Stimulated activated CD8-positive, alpha-beta memory T cell treated with anti-CD3 and anti-CD28 coated beads, Interleukin-2, amount 100 ng/mL, for 48 hours (primary cell): ENCODE measurements at places on chromosomes 12 and 14.

GRCh38 chr12:57890191-57891115 is 43.9 kb upstream of the CTDSP2 start:
- no peak for DNase-seq

DNA sequence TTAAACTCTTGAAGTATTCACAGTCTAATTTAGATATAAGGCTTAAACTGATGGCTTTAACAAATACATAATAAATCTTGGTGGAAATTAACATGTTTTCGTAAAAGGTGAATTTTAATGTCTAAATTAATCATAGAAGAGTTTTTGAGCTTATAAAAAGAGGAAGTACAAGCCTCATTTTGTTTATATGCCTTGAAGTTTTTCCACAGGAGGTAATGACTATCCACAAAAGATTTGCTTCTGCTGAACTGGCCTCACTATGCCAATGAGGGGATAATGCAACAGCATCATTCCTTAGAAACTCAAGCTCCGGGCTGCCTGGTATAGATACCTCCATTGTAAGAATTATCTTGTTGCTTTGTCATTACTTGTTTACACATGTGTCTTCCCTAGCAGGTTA is 175.6 kb downstream of the DUSP6 start:
- DNase-seq: no peak

GRCh38 chr12:74349925-74350324 is 187.7 kb upstream of the ATXN7L3B start:
- no peak for DNase-seq

- no peak for DNase-seq
These were observed 127.3 kb upstream of the FLRT2 start for GRCh38 chr14:85402569-85403162.

GRCh38 chr14:69356903-69357543 is 41.1 kb downstream of the ERH start:
- DNase-seq: no peak

- DNase-seq: no peak
These were observed 57.3 kb downstream of the ARL6IP4 start for GRCh38 chr12:123037791-123038190.

DNA sequence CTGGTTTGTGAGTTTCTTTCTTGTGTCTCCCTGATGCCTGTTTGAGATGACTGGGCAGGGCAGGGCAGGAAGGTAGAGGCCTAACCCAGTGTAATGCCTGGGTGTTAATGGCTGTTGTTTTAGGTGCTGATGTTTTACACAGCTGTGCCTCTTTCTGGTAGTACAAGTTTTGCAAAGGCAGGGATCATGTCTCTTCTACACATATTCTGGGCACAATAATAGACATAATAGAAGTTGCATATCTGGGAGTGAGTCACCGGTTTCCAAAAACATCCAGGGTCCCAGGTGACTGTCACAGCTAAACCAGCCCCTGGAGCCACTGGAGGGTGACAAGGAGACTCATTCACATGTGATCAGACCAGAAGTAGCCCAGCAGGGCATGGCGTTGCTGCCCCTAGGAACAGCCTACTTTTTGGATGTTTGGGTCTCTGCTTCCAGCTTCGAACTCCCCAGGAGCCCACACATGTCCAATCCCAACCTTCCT is 18.1 kb downstream of the TPCN1 start:
- no peak for DNase-seq

GRCh38 chr12:69886109-69886508 is 61.1 kb downstream of the MYRFL start:
- no peak for DNase-seq

- DNase-seq: no peak
These were observed 1.8 kb downstream of the SLC8A3 start for GRCh38 chr14:70186900-70187451.

- DNase-seq: no peak
These were observed 1.3 kb upstream of the ZDHHC17 start for GRCh38 chr12:76762601-76762980.

- DNase-seq: no peak
These were observed 1.7 kb downstream of the LEMD3 start for GRCh38 chr12:65171073-65171472.

- no peak for DNase-seq
These were observed 17.7 kb upstream of the ANP32D start for GRCh38 chr12:48454667-48455066.

- no peak for DNase-seq
These were observed 665.6 kb downstream of the C12orf50 start for GRCh38 chr12:87363497-87364084.

DNA sequence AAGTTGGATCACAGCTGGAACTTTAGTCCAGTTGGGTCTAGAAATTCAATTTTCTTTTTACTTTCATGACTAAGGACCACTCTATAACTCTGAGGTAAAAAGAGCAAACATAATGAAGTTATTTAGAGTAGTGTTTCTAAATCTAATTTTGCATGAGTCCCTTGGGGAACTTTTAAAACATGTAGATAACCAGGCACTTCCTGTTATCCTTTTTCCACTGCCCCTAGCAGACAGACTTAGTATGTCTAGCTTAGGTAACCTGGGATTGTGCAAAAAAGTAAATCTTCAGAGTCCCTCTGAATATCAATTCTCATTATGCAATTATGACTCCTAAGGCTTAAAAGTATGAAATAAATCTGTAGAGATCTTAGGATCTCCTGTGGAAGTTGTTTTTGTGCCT is 371.2 kb downstream of the DIO2 start:
- no peak for DNase-seq

GRCh38 chr12:5309654-5310053 is 122.3 kb upstream of the NTF3 start:
- DNase-seq: no peak

DNA sequence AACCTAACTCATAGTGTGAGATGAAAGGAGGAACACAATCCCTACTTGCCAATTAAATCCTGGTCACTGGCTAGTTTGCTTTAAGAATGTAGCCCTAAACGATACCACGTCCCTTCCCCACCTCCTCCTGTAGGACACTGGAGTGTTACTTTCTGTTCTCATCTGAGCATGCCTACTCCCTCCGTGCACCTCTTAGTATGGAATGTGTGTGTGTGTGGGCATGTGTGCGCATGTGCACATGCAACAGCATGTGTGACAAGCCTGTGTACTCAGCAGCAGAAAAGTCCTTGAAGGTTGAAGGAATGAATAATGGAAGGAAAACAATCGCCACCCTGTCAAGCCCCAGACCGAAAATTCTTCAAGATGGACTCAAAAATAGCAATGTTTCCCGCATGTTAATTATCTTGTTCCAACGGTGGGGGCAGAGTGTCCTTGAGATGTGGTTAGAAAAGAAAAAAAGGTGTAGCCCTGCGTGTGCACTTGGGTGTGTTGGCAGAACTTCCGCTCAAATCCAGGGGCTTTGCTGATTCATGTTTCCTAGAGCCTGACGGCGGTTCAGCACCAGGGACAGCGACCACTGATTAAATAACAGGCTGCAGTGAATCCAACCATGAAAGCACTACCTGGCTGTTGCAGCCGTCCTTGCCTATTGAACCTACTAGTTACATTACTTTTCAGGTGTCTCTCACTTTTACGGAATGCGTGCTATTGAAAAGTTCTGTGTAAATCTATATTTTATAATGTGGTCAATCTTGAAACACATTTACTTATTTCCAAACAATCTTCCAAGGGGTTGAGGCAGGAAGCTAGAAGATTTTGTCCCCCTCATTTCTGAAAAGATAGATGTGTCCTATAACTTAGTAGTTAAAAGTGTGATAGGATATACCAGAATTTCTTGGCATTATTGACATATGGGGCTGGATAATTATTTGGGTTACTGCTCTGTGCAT is 79.8 kb downstream of the SRRM4 start:
- DNase-seq: no peak

DNA sequence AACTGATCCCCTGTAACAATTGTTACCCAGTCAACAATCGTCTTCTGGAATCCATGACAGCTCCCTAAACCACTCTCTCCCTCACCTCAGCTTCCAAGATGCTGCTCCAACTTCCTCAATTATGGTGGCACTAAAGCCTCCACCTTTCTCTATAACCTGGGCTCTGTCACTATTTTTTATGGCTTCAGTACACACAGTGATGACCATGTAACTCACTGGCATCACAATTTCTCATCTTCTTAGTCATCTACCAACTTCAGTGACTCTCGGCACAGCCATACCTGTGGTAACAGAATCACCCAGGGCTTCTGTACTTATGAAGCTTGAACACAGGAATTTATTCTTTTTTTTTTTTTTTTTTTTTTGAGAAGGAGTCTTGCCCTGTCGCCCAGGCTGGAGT is 32.0 kb upstream of the NPAS3 start:
- no peak for DNase-seq

- DNase-seq: no peak
These were observed 1.0 kb downstream of the CD9 start for GRCh38 chr12:6201213-6201608.

DNA sequence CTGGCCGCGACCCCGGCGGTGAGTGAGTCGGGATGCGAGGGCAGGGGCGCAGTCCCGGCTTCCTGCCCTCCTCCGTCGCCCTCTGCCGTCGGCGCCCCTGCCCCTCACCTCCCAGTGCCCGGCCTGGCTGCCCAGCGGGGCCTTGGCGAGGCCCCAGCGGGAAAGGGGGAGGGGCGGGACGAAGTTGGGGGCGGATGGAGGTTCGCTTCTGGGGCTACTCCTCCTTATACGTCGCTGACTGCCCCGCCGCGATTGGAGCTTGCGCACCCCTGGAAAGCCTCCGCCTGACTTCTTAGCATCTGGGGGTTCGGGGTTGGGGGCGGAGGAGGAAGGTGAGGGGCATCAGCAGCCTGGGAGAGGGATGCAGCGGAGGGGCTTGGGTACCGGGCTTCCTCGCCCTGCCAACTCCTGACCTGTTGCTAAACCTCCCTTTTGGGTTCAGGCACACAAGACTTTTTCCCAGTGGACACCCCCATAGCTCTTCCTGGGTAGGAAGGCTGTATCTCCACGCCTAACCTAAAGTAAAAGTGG is 406 bp downstream of the TMEM263 start:
- peak; percentile 53 for DNase-seq

GRCh38 chr12:51953089-51953488 is 1.6 kb downstream of the ACVR1B start:
- DNase-seq: no peak

DNA sequence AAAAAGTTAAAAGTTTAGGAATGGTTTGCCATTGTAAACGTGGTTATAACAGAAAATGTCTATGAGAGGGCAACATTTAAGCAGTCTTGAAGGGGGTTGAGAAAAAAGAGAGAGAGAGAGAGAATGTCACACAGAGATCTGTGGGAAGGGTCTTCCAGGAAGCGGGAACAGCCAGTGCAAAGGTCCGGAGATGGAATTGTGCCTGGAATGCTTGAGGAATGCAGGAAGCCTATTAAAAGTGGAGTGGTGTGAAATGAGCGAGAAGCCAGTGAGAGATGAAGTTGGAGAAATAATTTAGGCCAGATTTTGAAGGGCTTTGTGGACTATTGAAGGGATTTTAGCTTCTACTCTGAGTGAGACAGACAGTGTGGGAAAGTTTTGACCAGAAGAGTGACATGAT is 406.8 kb upstream of the TBX3 start:
- DNase-seq: no peak

DNA sequence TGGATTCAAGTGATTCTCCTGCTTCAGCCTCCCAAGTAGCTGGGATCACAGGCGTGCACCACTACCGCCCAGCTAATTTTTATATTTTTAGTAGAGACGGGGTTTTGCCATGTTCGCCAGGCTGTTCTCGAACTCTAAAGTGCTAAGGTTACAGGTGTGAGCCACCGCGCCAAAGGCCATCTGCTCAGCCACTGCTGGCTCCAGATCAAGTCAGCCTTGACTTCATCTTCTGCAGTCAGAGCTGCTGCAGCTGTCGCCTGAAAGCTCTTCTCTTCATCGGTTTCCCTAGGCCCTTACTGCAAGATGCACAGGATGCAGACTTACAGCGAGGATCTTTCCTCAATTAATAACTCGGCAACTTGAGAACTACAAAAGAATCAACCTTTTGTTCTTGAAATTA is 66.8 kb downstream of the CLIP1 start:
- DNase-seq: no peak
